ENCODE measurements at places on chromosomes 5 and 9. TPM values are rescaled to one million over a fixed set of nuclear protein-coding genes. Genes with fewer than 3 reads are reported as not detected.

- H3K4me1 ChIP-seq, result no peaks in the 10 kb centered on the region
- no peak overlapping the region for H3K27ac ChIP-seq
- no peaks in the 10 kb centered on the region for H3K27me3 ChIP-seq
- no peak overlapping the region for H3K4me3 ChIP-seq
- no peaks in the 10 kb centered on the region for H3K36me3 ChIP-seq
Observed at GRCh38 chr5:15904899-15905830, 274.4 kb downstream of the MARCHF11 start.

GRCh38 chr5:142506046-142506445 is 179.8 kb downstream of the FGF1 start:
- no peak for DNase-seq
- peaks cover 7% of the 10 kb centered on the region for H3K27me3 ChIP-seq
- no peak overlapping the region for H3K4me3 ChIP-seq
- no peaks in the 10 kb centered on the region for H3K4me1 ChIP-seq

DNA sequence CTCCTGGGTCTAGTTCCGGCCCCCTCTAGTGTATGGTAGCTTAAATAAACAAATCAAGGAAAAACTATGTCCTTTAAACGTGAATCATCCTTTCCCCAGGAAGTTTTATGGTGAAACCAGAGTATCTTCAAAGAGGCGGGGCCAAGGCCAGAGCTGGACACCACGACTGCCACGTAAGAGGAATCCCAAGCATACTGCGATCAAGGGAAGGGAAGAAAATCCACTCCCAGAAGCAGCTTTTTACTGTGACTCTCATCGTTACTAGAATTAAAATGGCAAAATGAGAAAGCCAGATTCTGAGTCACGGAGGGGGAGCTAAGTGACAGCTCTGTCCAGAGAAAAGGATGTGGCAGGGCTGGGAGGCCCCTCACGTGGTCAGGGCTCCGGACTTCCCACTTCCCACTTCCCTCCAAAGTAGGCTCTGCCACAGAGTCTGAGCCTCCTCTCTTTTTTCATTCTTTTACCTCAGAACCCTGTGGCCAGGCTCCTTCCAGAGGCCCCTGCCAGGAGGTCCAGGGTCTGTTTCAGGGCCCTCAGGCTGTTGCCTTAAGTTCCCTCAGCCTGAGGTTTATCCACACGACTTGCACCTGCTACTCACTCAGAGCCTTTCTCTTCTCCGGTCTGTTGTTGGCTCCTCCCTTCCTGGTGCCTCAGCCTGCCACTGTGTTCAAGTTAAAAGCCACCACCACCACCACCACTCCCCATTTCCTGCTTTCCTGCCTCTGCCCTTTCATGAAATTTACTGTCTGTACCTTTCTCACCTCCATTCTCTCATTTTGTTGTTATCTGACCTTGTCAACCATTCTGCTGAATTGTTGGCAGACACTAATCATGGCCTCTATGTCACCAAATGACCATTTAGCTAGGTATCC is 1.4 kb upstream of the GLRX start:
- peaks cover 37% of the 10 kb centered on the region for H3K4me1 ChIP-seq
- H3K27me3 ChIP-seq, result no peaks in the 10 kb centered on the region
- H3K4me3 ChIP-seq, result peak overlapping the region; percentile 98
- peak; percentile 81 for DNase-seq
- peak overlapping the region; percentile 88 for H3K27ac ChIP-seq
- H3K36me3 ChIP-seq, result peaks cover 10% of the 10 kb centered on the region

- no peak overlapping the region for H3K27ac ChIP-seq
- H3K4me1 ChIP-seq, result no peaks in the 10 kb centered on the region
- DNase-seq, result no peak
- peaks cover 5% of the 10 kb centered on the region for H3K36me3 ChIP-seq
- no peak overlapping the region for H3K4me3 ChIP-seq
Observed at GRCh38 chr9:15635752-15636151, 82.9 kb downstream of the CCDC171 start.

DNA sequence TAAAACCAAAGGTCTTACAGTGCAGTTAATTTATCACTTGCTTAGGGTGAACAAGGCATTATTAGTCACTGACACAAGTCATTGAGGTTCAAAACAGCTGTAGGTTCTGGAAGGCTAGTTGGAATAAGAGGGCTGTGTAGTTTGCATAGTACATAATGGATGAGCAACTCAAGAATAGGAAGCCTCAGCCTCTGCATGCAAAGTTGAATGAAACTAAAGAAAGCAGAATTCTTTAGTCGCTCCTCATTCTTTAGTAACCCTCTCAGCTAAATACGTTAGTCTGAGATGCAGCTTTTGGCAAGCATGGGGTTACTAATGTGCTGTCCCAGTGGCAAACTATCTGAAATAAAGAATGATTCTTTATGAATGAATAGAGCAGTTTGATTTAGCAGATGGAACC is 74.2 kb downstream of the ADGRV1 start:
- H3K27me3 ChIP-seq, result peaks cover 10% of the 10 kb centered on the region
- no peaks in the 10 kb centered on the region for H3K36me3 ChIP-seq
- no peaks in the 10 kb centered on the region for H3K4me1 ChIP-seq
- no peak overlapping the region for H3K27ac ChIP-seq

DNA sequence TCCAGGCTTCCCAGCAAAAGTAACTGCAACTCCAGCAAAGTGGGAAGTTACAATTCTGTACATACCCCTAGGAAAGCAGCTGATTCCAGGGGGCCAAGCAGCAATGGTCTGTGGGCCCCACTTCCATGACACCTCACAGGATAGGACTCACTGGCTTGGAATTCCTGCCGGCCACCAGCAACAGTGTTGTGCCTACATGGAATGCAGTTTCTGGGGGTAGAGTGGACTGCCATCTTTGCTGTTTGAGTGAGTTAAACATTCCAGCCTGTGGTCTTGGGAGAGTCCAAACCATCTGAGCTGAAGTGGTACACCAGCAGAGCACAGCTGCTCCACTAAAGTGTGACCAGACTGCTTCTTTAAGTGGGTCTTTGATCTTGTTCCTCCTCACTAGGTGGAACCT is 13.4 kb upstream of the FBN2 start:
- peaks cover 17% of the 10 kb centered on the region for H3K36me3 ChIP-seq
- H3K4me1 ChIP-seq, result no peaks in the 10 kb centered on the region
- no peak overlapping the region for H3K27ac ChIP-seq
- no peaks in the 10 kb centered on the region for H3K27me3 ChIP-seq

- no peak for DNase-seq
- no peaks in the 10 kb centered on the region for H3K36me3 ChIP-seq
- no peak overlapping the region for H3K27ac ChIP-seq
- no peaks in the 10 kb centered on the region for H3K27me3 ChIP-seq
- H3K4me1 ChIP-seq, result peaks cover 19% of the 10 kb centered on the region
- no peak overlapping the region for H3K4me3 ChIP-seq
Observed at GRCh38 chr9:16421532-16421931, 448.9 kb downstream of the BNC2 start.

GRCh38 chr5:133981714-133982113 is 13.3 kb upstream of the C5orf15 start:
- H3K27me3 ChIP-seq, result no peaks in the 10 kb centered on the region
- H3K4me1 ChIP-seq, result no peaks in the 10 kb centered on the region
- no peak for DNase-seq
- H3K4me3 ChIP-seq, result no peak overlapping the region
- H3K36me3 ChIP-seq, result peaks cover 6% of the 10 kb centered on the region

- H3K27ac ChIP-seq, result no peak overlapping the region
- H3K4me1 ChIP-seq, result no peaks in the 10 kb centered on the region
- no peaks in the 10 kb centered on the region for H3K36me3 ChIP-seq
- DNase-seq, result no peak
Observed at GRCh38 chr5:158999339-158999738, 100.4 kb downstream of the EBF1 start.

DNA sequence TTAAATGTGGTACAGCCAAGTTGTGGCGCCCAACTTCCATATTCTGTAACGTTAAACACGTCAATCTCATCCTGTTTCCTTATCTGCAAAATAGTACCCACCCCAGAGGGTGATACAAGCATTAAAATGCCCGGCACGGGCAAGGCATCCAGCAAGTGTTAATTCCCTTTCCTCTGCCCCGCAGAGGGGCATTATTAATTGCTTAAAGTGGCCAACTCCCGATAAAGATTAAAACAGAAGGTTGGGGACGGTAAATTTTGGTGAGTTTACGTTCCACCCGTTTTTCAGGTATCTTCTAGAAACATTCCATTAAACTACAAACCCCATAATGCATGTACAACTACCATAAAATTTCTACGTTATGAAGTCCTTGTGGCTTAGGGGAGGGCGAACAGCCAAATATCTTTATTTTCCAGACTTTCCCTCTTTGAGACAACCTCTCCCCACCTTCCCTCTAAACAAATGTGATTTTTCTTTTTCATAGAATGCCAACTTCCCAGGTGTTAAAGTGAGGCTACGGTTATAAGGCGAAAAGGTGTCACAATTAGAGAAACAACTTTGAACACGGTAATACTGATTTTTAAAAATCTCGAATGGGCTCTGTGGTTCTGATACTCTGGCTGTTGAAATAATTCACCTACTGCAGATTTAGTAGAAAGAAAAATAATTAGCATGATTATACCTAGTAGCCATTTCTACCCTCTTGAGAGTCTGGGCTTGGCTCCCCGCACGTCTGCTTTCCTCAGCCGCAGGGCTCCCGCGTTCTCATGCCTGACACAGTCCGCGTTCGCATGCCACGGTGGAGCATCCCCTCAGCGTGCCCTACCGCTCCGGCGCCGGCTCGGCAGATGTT is 1.2 kb upstream of the GPBP1 start:
- no peak for DNase-seq
- peak overlapping the region; percentile 98 for H3K4me3 ChIP-seq
- H3K36me3 ChIP-seq, result peaks cover 10% of the 10 kb centered on the region
- H3K27me3 ChIP-seq, result no peaks in the 10 kb centered on the region

GRCh38 chr9:138071292-138071691 is 193.7 kb downstream of the CACNA1B start:
- H3K4me1 ChIP-seq, result no peaks in the 10 kb centered on the region
- H3K27me3 ChIP-seq, result peaks cover 9% of the 10 kb centered on the region
- no peaks in the 10 kb centered on the region for H3K36me3 ChIP-seq
- no peak for DNase-seq
- H3K4me3 ChIP-seq, result no peak overlapping the region
- H3K27ac ChIP-seq, result no peak overlapping the region

GRCh38 chr9:113636693-113637092 is 173.2 kb downstream of the RGS3 start:
- DNase-seq, result no peak
- H3K4me1 ChIP-seq, result peaks cover 5% of the 10 kb centered on the region
- no peak overlapping the region for H3K27ac ChIP-seq
- H3K36me3 ChIP-seq, result no peaks in the 10 kb centered on the region
- H3K4me3 ChIP-seq, result no peak overlapping the region

DNA sequence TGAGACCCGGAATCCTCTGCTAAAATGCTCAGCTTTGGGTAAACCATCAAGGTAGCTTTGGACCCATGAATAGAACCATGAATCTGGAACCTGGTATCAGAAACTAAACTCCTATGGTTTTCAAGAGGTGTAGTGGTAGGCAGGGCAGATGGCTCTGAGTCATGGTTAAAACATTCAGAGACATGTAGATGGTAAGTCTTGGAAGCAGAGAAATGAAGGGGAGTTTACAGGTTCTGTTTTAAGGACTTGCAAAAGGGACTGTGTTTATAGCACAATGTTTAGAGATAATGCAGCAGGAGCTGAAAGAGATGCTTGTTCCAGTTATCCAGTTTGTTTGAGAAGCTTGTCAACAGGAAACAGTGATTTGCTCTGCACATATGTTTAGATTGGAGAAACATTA is 36.0 kb upstream of the FBN2 start:
- no peaks in the 10 kb centered on the region for H3K27me3 ChIP-seq
- no peak for DNase-seq
- peaks cover 4% of the 10 kb centered on the region for H3K36me3 ChIP-seq
- H3K4me3 ChIP-seq, result no peak overlapping the region

DNA sequence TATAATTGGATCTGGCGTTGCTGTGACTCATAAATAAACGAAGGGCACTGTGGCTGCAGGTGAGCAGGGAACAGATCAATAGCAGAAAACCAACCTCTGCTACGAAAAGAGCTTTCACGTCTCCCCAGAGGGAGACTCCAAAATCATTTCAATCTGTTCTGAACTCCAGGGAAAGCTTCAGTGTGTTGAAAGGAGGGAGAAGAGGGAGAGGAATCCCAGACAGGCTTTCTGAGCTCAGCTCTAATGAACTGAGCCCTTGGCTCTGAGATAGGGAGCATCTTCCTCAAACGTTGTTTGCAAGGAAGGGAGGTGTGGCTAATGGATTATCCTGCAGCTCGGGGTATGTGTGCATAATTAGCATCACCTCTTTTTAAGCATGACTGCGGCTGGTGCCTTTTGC is 288.0 kb upstream of the IRX4 start:
- H3K36me3 ChIP-seq, result no peaks in the 10 kb centered on the region
- DNase-seq, result peak; percentile 29
- H3K27me3 ChIP-seq, result peaks cover 7% of the 10 kb centered on the region
- H3K4me1 ChIP-seq, result no peaks in the 10 kb centered on the region

DNA sequence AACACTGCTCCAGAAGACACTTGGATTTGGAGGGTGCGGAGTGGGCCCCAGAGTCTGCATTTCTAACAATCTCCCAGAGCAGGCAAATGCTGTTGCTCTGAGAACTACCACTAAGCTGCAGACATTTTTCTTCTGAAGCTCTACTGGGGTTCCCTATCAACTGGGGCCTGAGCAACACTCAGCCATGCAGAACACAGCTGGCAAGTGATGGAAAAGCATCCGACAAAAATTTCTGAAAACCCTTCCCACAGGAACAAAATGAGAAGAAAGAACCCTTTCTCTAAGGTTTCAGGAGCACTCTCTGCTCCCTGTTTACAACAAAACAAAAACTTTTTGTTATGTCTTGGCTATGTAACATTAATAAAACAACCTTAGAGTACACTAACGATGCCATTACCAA is 516.9 kb downstream of the CTNND2 start:
- H3K4me1 ChIP-seq, result no peaks in the 10 kb centered on the region
- no peak overlapping the region for H3K27ac ChIP-seq
- peaks cover 6% of the 10 kb centered on the region for H3K36me3 ChIP-seq
- no peak for DNase-seq
- no peak overlapping the region for H3K4me3 ChIP-seq
- H3K27me3 ChIP-seq, result peaks cover 46% of the 10 kb centered on the region

- H3K4me1 ChIP-seq, result peaks cover 9% of the 10 kb centered on the region
- peaks cover 10% of the 10 kb centered on the region for H3K27me3 ChIP-seq
- no peak overlapping the region for H3K4me3 ChIP-seq
- H3K27ac ChIP-seq, result peak overlapping the region; percentile 14
- peak; percentile 77 for DNase-seq
- H3K36me3 ChIP-seq, result peaks cover 10% of the 10 kb centered on the region
Observed at GRCh38 chr9:92790542-92791527, 26.2 kb upstream of the BICD2 start.

DNA sequence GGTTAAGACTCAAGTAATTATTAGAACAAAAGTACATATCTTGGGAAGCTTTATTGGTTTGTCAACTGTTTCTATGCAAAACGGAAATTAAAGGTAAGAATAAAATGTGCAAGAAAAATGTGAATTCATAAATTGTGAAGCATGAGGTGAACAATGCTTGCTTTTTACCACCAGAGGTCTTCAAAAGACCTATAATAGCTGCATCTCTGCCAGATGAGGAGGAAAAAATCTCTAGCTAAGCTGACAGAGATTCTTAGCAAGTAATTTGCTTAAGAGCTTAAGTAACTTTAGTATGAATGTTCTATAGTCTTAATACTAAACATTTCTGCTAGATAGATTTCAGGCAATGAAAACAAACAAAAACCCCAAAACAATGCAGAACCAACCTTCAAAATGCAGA is 54.1 kb downstream of the MRPS30 start:
- DNase-seq, result no peak
- no peaks in the 10 kb centered on the region for H3K27me3 ChIP-seq
- H3K4me1 ChIP-seq, result no peaks in the 10 kb centered on the region

GRCh38 chr5:138469540-138470321 is 4.5 kb downstream of the EGR1 start:
- no peak for DNase-seq
- no peaks in the 10 kb centered on the region for H3K36me3 ChIP-seq
- H3K4me3 ChIP-seq, result no peak overlapping the region
- peaks cover 19% of the 10 kb centered on the region for H3K4me1 ChIP-seq

PCDHGB7 gene
- total RNA-seq, result 0.95 TPM

SMIM32 gene
- not detected for total RNA-seq

PCDHA1 gene
- total RNA-seq, result not detected

LIFR gene
- not detected for total RNA-seq

LCN1 gene
- not detected for total RNA-seq

GPR151 gene
- total RNA-seq, result not detected

NMUR2 gene
- not detected for total RNA-seq
